ENCODE measurements at places on chromosomes 12 and 14.

DNA sequence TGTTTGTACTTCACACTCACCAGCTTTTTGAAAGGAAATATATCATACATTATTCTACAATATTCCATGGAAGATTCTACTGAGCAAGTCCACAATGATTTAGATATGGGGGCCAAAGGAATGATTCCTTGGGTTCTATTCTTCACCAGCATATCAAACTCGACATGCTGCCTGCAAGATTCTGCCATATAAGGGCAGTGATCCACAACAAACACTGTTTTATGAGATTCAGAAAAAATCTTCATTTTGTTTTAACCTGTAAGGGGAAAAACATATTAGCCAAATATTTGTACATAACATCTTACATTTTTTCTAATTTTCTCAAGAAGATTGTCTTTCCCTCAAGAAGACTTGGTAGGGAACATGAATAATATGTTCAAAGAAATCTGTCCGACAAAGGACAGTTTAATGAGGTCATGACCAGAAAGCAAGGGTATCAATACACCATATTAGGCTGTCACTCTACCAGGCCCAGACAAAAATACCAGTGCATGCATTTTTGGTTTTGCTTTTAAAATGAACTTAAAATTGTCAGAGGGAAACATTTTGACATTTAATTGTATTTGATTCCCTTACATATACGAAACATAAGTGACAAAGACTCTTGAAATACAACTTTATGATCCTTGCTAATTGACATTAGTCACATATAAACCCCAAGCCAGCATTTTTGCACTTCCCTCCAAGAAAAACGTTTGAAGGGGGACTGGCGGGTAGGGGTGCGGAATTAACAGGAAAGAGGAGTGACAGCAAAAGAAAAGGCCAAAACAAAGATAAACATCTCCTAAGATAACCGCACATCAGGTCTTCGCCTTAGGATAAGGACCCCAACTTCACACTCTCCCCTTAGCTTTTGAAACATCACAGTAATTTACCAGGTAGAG, 980 bp downstream of the INTS13 start:
- DNase-seq: peak; percentile 39

GRCh38 chr12:130576371-130576816, 139.7 kb downstream of the RIMBP2 start:
- DNase-seq: no peak

DNA sequence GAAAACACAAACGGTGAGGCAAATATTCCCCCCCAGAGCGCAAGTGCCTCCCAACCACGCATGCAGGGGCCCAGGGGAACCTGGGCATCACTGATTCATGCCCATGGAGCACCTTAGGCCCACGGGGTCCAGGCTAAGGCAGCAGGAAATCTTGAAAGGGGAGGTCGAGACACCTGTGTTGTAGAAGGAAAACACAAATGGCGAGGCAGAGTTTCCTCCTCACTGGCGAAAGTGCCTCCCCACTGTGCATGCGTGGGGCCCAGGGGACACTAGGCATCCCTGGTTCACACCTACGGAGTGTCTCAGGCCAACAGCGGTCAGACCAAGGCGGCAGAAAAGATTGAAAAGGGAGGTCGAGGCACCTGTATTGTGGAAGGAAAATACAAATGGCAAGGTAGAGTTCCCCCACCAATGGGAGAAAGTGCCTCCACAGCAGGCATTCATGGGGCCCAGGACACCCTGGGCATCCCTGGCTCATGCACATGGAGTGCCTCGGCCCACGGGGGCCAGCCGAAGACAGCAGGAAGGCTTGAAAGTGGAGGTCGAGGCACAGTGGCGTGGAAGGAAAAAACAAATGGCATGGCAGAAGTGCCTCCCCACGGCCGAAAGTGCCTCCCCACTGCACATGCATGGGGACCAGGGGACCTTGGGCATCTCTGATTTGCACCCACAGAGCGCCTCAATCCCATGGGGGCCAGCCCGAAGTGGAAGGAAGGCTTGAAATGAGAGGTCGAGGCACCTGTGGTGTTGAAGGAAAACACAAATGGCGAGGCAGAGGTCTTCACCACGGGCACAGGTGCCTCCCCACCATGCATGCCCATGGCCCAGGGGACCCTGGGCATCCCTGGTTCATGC, 368.8 kb downstream of the ALG10 start:
- no peak for DNase-seq

GRCh38 chr14:92544051-92544720, 30.6 kb downstream of the RIN3 start:
- no peak for DNase-seq

GRCh38 chr12:66638666-66639065, 40.2 kb downstream of the GRIP1 start:
- DNase-seq: no peak

DNA sequence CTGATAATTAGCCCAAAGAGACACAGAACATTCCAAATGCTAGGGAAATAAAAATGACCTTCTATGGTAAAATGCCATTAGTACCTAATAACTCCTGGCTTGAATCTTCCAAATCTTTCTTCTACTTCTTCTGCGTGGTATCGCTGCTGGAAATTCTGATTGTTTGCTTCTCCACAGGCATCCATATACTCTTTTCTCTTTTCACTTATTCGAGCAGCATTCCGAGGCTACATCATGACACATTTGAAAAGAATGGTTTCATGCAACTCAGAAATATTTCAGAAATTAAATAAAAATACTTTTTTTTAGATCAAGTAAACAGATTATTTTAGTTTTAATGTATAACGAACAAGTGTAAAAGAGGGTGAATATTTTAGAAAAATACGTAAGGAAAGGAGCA, 18.9 kb downstream of the ZCCHC8 start:
- DNase-seq: no peak

- DNase-seq: no peak
Measured at GRCh38 chr14:47917344-47917954, 242.0 kb upstream of the MDGA2 start.

Data from hematopoietic multipotent progenitor cell treated with erythropoietin and hydrocortisone succinate and interleukin-3 and kit ligand, for 17 days (in vitro differentiated cells).